ENCODE measurements at places on chromosomes 16 and 17.
A peak's percentile ranks its signal among the peaks of the same experiment; 100 is the strongest.

DNA sequence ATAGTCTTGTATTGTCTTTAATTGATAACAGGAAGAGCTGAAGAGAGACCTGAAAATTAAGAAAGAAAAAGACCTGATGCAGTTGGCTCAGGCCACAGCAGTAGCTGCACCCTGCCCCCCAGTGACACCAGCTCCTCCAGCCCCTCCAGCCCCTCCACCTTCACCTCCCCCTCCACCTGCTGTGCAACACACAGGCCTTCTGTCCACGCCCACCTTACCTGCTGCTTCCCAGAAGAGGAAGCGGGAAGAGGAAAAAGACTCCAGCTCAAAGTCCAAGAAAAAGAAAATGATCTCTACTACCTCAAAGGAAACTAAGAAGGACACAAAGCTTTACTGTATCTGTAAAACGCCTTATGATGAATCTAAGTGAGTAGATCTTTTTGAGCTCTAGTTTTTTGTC, 36.8 kb downstream of the C17orf58 start:
- no peak for DNase-seq

DNA sequence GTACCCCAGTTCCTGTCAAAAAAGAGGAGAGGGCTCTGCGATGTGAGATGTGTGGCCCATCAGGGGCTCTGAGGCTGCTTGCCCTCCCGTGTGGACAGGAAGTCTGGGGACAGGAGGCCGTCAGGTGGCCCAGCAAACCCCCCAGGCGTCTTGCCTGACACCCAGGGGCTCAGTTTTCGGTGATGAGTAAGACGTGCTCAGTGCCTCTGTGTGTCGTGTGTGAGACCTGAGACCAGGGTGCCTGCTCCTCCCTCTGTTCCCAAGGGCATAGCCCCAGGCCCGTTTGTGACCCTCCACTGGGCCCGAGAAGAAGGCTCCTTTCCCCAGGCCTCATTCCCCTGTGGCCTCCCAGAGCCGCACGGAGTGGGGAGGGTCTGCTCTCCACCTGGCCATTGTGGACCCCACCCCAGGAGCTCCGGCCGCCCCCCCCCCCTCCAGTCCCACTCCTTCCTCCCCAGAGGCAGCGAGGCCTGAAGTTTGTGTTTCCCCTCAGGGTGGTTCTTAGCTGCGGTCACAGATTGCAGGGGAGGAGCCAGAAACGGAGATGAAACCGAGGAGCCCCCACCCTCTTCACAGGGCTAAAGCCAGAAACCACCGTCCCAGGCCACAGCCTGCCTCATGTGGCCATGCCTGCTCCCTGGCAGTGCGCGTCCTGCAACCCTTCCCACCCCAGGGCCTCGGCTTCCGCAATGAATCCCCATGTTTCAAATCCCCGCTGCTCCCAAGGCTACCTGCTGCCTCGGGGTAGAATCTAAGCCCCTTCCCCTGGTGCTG, 4.9 kb upstream of the ACTG1 start:
- peak; percentile 67 for DNase-seq

DNA sequence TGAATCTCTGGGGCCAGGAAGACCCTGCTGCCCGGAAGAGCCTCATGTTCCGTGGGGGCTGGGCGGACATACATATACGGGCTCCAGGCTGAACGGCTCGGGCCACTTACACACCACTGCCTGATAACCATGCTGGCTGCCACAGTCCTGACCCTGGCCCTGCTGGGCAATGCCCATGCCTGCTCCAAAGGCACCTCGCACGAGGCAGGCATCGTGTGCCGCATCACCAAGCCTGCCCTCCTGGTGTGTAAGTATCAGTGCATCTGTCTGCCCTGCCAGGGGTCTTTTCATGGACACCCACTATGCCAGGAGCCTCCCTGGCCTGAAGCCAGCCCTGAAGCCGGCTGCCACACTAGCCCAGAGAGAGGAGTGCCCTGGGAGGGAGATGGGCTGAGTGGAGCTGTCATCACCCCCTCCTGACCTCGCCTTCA, at the start of gene CETP:
CETP (plus strand) TSS at position 100 of the 431 bp plus-strand sequence; CDS start at position 130, 30 bp downstream.
- DNase-seq, result no peak

GRCh38 chr17:42312285-42313130, 24.2 kb downstream of the STAT5A start:
- peak; percentile 93 for DNase-seq

DNA sequence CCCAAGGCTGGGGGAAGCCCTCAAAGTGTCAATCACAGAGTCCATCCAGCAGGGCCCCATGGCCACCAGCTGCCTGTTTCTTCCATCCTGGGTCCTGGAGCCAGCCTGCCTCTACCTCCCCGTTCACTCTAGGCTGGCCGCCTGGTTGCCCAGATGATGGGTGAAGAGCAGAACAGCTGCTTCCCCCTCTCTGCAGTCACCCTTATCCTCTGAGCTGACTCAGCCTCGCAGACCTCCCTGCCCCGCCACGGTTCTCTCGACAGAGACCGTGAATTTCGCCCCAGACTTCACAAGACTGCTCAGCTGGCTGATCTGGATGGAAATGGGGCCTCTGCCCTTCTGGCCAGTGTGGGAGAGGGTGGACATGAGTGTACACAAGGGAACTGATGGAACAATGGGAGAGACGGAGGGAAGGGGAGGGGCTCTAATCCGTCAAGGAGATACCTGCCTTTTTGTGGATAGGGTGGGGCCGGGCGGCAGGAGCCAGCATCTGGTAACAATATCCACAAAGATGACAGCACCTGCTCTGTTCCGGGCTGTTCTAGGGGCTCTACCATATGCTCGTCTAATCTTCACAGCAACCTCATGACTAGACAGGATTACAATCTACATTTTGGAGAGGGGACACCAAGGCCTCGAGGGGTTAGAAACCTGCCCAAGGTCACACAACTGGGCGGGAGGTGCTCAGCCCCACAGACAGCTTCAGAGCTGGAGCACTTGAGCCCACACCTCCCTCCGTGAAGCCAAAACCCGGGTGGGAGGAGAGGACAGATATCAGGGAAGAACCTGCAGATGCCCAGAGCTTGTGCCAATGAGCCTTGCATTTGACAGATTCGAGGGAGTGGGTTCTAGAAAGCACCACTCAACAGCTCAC, 136.0 kb downstream of the SDK2 start:
- no peak for DNase-seq

DNA sequence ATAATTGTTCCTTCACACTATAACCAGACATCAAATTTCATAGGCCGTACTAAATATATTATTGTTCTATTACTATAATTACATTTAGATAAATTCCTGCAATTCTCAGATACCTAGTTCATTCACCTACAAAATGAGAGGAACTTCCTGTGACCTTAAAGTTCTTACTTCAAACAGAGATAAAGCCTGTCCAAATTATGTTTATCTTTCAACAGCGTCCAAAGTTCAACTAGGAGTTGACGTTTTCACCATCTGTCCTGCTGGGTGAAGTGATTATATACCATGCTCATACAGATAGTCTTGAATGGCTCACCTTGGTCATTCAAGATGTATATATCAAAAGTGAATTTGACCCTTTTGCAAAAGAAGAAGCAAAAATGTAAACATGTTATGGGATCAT, 440.6 kb downstream of the CDH8 start:
- no peak for DNase-seq

DNA sequence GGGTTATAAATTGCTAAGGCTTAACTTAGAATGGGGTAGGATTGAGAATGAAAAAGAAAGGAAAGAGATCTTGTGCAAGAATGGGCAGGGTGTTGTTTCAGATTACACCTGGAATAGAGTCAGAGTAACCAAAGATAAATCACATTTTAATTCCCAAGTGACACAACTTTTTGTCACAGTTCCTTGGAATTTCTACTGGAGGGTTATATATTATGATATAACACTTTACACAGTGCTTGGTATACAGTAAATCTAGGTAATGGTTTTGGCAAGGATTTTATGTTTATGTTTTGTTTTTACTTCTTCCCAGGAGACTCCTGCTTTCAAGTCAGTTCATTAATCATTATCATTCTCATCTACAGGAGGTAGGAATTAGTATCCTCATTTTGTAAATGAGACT, 115.7 kb upstream of the KCNJ16 start:
- no peak for DNase-seq

- DNase-seq, result peak; percentile 78
Observed at GRCh38 chr17:59004338-59005111, 102.2 kb downstream of the TRIM37 start.

GRCh38 chr16:85087899-85088569, 24.2 kb downstream of the CIBAR2 start:
- DNase-seq, result no peak

DNA sequence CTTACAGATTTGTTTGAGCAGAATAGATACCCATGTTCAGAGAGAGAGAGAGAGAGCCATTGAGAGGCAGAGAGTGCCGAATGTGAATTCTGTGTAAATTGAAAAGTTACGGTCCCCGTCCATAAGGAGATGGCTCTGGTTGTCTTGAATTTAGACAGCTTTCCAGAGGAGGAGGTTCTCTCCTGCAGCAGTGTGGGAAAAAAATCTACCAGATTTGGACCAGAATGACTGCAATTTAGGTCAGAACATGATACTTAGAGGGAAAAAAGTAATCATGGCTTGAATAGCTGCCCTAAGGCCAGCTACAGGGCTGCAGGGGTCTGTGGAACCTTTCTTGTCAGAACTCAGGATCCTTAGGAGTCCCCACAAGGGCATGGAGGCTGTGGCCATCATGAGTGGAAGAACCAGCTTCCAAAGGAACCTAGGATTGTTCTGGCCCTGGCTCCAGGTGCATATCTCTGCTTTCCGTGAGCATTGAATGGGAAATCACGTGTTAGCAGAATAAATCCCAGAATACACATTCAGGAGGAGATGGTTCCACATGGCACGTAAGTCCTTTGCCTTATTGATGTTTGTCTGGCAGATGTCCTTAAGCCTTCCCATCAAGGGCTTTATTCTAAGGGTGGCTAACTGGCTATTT, 13.0 kb downstream of the PITPNC1 start:
- DNase-seq, result no peak

DNA sequence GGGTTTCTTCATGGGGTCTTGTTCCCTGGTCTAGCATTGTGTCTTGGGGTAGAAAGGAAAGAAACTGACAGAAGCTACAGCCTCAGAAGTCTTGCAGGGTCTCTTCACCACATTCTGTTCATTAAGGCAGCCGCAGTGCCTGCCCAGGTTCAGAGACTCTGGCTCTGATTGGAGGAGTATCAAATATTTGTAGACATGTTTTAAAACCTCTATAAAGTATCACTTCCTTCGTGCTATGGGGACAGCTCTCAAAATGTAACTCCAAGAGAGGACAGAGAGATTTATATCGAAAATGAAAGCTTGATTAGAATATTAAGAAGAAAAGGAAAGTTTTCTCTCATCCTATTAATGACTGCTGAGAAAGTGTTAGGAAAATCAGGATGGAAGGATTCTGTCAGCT, 107.0 kb upstream of the CACNG3 start:
- no peak for DNase-seq

- DNase-seq, result peak; percentile 81
Observed at GRCh38 chr17:1491443-1492248, 840 bp downstream of the MYO1C start.

DNA sequence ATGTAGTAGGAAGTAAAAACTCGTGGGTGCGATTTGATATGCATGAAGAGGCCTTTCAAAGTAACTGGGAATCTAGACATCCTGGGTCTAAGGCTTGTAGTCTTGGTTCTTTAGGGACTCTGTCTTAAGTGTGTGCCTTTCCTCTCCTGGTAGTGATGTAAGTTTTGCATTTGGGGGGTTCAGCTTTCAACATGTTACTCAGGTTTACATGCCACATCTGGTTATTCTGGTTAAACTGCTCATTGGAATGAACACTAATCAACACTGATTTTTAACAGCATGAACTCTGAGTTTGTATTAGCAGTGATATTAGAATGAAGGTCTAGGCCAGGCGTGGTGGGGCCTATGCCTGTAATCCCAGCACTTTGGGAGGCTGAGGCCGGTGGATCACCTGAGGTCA, 15.1 kb downstream of the PGS1 start:
- DNase-seq, result no peak
